SK-N-SH treated with all-trans-retinoic acid at 6 μM for 48 hours (cell line): ENCODE measurements at places on chromosomes 5 and 9.

DNA sequence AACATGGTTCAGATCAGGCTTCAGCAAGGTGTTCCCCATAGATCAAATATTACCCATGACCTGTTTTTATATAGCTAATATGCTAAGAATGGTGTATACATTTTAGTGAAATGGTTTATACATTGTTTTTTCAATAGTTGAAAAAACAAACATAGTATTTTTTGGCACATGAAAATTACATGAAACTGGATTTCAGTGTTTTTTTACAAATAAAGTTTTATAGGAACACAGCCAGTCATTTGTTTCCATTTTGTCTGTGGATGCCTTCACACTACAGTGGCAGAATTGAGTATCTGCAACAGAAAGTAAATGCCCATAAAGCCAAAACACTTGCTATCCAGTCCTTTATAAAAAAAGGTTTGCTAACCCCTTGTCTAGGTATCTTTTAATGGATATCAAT, 134.5 kb upstream of the TNFAIP8 start:
- no peak for ATAC-seq

- no peak for ATAC-seq
Observed at GRCh38 chr5:174732036-174733020, 7.9 kb downstream of the MSX2 start.

DNA sequence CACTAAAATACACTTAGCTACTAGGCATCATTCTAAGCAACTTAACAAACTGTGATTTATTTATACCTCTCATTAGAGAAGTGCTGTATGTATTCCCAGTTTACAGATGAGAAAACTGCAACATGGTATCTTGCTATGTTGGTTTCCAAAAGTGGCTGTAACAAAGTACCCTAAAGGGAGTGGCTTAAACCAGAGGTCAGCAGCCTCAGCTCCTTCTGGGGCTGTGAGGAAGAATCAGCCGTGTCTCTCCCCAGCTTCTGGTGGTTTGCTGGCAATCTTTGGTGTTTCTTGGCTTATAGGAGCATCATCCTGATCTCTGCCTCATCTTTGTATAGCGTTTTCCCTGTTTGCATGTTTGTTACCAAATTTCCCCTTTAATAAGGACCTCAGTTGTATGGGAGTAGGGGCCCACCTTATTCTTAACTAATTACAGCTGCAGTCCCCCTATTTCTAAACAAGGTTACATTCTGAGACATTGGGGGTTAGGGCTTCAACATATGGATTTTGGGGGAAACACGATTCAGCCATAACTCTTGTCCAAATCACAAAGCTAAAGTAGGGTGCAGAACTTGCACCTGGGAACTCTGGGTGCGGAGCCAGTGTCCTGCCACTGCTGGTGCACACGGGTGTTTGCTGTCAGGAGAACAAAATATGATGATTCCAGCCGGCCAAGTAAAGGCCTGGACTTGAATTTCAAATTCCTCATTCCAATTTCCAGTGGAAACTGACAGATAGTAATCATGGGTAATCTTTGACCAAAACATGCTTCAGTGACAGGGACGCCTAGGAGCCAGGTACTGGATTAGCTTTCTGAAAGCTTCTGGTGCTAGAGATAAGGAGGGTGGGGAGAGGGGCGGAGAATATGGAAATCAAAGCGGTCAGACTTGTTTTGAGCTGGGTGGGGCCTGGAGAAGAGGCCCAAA, 43.3 kb downstream of the RAI14 start:
- ATAC-seq = no peak

DNA sequence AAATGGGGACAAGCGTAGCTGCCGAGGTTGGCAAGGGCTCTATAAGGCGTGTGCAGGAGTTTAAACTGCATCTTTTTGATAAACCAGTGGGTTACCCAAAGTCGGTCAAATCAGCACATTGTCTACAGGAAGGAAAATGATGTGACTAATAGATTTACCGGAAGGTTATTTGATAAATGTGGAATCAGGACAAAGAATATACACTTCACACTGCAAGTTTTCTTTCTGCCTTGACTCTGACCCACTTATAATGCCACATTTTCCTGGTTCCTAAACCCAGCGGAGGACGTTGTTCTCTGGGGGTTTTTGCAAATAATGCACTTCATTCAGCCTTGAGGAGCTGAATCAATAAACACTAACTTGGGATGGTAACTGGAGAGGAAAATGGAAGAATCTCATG, 76.8 kb downstream of the TTLL11 start:
- ATAC-seq = no peak

- ATAC-seq = no peak
Observed at GRCh38 chr5:100794844-100795243, 108.2 kb downstream of the ST8SIA4 start.

DNA sequence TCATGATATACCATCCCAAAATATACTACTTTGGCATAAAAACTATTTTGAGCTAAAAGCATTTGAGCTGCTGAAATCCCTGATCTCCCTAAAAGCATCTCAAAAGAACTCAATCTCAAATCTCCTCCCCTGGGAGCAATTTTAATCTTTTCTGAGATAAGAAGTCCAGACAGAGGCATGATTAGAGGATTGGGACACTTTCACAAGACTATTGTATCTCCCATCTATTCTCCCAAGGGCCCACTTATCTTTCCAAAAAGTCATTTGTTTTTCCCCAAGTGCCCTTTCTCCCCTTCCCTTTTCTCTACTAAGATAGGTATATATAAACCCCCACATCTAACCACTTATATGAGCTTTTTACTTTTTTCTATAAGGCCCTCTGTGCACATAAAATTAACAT, 79.7 kb downstream of the ALDH7A1 start:
- no peak for ATAC-seq

DNA sequence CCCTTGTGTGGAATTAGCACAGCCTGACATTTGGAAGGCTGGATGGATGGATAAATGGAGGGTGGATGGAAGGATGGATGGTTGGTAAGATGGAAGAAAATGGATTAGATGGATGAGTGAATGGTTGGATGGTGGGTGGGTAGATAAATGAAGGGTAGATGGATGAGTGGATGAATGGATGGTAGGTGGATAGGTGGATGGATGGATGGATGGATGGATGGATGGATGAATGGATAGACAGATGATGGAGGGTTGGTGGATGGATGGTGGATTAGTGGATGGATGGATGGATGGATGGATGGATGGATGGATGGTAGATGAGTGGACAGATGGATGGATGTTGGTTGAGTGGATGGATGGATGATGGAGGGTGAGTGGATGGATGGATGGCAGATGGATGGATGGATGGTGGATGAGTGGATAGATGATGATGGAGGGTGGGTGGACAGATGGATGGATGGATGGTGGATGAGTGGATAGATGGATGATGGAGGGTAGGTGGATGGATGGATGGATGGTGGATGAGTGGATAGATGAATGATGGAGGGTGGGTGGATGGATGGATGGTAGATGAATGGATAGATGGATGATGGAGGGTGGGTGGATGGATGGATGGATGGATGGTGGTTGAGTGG, 175.6 kb upstream of the PPP1R26 start:
- ATAC-seq = no peak

- no peak for ATAC-seq
Observed at GRCh38 chr9:3508078-3508431, 17.7 kb downstream of the RFX3 start.

- ATAC-seq = no peak
Observed at GRCh38 chr9:134593286-134594077, 48.1 kb upstream of the COL5A1 start.

- ATAC-seq = no peak
Observed at GRCh38 chr5:167638816-167639215, 652.6 kb upstream of the WWC1 start.

DNA sequence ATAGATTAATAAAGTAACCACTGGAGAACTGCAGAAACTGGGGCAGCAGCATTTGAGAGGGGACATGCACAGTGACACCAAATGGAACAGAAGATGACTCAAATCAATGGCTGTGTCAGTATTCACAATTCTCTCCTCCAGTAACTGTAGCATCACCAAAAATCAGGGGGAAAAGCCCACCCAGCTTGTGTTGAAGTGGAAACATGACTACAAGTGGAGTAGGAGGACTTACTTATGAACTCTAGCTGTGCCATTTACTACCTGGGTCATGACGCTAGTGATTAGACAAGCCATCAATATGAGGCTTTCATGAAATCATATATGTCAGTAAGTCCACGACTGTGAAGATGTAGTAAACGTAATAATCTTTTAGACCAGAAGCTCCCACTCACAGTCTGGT, 199.8 kb upstream of the PTGER4 start:
- no peak for ATAC-seq

DNA sequence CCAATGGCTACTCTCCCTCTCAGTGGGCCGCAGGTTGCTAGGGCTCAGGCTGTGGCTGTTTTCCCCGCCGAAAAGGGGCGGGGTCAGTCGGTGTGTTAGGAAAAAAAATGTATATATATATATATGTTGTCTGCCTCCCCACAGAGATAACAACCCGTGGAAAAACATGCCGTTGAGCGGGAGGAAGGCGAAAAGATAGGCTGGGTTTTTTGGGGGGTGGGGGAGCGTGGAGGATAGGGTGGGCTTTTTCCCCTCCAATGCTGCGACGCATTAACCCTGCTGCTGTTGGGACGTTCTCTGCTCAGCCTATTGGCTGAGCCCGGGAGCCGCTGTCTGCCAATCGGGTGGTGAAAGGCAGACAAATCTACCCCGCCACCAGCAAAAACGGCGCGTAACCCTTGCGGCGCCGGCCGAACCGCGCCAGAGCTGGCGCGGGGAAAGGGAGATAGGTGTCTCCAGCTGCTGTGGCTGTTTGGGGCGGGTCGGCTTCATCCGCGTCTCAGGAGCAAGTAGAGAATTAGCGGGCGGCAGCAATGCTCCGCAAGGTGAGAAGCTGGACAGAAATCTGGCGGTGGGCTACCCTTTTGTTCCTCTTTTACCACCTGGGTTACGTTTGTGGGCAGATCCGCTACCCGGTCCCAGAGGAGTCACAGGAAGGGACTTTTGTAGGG, at the start of gene PCDHGC4:
Gene PCDHGC4, plus strand, starts transcription at position 390 of the 671 bp plus-strand sequence. Its CDS starts 144 bp downstream, at position 534.
- ATAC-seq = peak; percentile 23; the same call in 1 of the 3 replicates

DNA sequence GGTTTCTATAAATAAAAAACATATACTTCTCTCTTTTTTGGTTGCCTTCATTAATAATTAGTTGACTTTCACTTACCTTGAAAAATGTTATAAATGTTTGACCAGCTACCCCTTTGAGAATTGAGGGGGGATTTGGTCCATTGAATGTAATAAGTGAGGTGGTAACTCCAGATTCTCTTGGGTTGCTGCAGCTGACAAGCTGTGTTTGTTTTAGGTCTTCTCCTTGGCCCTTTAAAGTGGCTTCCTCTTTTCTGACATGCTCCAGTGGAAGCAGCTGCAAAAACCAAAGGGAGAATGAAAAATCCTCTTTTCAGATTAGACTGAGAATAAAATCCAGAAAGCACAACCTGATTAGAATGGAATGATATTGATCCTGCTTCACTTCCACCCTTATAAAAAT, 410.5 kb downstream of the TMEM38B start:
- ATAC-seq = no peak

DNA sequence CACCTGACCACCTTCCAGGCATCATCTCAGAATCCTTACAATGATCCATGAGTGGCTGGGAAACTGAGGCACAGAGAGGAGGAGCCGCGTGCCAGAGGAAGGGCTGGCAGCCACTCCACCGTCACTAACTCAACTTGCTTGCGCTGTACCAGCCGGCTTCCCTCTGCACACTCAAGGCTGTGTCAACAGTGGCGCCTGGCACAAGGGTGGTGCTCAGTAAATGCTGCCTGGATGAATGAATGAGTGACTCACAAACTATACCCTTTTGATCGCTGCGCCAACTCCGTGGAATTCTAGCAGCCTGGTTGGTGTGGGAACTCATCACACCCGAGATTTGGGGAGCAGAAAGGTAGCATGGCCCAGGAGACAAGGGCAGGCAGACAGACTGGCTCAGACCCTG, 21.9 kb downstream of the PRRX2 start:
- no peak for ATAC-seq

GRCh38 chr5:172168311-172168710, 19.7 kb downstream of the STK10 start:
- ATAC-seq = no peak

GRCh38 chr9:127707766-127708165, 978 bp downstream of the CFAP157 start:
- no peak for ATAC-seq

GRCh38 chr5:174807471-174807870, 83.1 kb downstream of the MSX2 start:
- no peak for ATAC-seq

GRCh38 chr5:172775326-172776234, 4.6 kb upstream of the DUSP1 start:
- no peak for ATAC-seq

- ATAC-seq = 0 out of 3 replicates have a peak, but pooled peaks have one; percentile 0
Observed at GRCh38 chr9:14320271-14321181, 6.6 kb upstream of the NFIB start.

- no peak for ATAC-seq
Observed at GRCh38 chr5:141319699-141320098, 885 bp downstream of the TAF7 start.

DNA sequence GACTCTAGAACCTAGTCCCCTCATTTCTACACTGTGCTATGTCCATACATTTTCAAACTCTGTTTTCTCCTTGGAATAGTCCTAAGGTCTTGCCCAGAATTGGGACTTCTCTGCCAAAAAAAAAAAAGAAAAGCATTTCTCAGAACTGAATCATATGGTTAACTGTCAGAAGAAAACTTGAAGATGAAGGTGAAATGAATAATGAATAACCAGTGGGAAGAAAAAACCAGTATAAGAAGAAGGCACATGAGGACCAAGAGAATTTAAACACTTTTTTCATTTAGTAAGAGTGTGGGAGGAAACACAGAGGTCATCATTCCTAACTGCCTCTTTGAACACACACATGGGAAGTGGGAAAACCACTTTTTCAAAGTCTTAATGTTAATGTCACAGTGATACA, 197.7 kb downstream of the PRELID2 start:
- peak; percentile 79 for ATAC-seq

- peak; percentile 18; the same call in 1 of the 3 replicates for ATAC-seq
Observed at GRCh38 chr5:142860270-142860669, 90.1 kb downstream of the ARHGAP26 start.
